CD4-positive, alpha-beta T cell treated with Interleukin-4 for 4 hours (primary cell): ENCODE measurements at places on chromosomes 1 and 21.
A peak's percentile ranks its signal among the peaks of the same experiment; 100 is the strongest.

- no peak for DNase-seq
Measured at GRCh38 chr1:29655145-29655544, 418.8 kb downstream of the PTPRU start.

DNA sequence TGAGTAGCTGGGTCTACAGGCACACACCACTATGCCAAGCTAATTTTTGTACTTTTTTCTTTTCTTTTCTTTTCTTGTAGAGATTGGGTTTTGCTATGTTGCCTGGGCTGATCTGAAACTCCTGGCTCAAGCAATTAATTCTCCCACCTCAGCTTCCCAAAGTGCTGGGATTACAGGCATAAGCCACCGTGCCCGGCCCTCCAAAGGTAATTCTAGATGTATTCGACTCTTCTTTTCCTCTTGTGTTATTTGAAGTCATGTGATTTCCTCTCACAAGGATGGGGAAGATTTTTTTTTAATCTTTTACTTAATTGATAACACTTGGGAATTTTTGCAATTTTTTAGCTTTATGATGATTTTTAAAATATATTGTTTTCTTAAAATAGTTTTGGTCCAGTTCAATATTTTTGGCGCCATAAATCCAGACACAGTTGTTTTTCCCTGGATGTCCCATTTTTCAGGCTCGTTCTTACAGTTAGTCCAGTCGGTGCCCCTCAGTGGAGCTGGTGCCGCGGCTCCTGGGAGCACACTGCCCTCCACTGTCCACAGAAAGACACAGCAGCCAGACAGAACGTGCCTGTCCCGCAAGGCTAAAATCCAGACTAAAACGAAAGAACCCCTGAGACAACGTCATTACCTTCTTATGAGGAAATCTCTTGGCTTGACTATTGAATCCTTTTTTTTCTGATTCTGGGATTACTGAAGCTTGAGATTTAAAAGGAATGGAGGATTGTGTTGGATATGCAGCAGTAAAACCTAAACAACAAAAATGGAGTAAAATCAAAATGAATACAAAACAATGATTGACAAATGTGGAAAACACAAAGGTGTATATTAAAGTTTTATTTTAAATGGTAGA lies 22.4 kb downstream of the STPG1 start:
- peak; percentile 76 for DNase-seq

DNA sequence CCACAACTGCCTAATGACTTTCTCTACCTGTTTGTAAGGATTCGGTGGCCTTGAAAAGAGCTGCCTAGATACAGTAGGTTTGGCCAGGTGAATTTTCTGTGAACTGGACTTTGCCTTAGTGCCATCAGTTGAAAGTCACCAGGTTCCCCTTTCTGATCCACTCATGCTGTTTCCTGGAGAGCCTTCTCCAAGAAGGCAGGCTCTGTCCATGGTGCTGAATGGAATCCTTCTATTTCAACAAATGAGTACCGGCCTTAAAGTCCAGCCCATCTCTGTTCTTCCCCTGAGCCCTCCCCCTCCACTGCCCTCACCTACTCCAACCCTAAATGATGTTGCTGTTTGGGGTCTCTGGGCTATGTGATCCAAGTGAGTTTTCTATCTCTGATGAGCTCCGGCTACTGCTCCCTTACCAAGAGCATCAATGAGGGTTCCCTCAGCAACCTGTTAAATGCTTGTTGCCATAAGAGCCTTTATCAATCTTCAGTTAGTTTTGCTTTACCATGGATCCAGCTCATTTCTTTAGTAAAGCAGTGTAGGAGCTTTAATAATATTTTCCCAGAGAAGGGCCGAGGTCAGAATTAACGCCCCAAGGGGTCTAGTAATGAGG lies 500.4 kb downstream of the PTPRU start:
- no peak for DNase-seq

DNA sequence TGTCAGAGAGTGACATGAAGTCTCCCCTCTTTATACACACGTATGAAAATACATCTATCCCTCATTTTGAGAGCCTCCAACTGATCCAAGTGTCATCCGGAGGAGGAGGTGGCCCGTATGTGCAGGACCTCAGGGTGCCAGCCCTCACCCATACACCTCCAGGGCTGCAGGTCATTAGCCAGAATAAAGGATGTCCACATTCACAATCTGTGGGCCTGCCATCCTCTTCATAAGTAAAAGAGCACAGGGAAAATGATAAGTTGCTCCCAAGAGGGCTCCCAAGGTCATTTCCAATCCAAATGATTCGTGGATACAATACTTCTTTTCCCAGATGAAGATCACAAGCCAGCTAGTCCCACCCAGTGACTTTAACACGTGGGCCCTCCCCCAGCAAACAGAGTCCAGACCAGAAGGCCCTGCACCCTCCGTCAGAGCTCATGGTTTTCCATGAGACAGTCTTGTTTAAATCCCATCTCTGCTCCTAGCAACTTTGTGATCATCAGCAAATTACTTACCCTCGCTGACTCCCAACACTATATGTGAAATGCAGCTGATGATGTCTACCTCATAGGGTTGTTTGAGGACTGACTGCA lies 28.6 kb downstream of the RNASEL start:
- no peak for DNase-seq

DNA sequence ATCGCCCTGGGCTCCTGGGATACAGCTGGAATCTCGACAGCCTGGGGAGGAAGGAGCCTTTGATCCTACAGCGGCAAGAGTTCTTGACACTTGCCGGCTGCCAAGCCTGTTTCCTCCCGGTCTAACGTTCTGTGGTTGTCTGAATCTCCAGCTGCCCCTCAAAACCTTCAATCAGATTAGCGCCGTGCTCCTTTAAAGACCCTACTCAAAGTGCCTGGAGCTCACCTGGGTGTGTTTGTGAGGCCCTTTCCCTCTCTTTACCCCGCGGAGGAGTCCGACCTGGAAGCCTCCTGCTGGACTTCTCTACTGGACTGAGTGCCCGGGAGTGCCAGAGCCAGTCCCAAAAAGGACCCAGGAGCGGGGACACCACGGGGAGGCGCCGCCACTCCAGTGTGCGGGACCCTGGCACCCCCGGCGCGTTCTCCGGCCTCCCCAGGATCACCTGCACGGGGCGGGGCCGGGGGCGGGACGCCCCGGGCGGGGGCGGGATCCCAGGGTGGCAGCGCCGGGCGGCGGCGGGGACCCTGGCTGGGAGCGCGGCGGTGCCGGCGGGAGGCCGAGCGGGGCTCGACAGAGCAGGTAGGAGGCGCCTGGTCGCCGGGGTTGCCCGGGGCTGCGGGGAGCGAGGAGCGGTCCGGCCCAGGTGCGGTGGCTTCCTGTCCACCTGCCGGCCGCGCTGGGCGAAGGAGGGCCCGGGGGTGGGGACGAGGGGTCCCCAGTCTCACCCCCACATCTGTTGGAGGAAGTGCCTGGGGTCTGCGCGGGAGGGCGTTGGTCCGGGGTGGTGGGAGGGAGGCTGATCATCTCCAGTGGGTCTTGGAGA lies at the start of gene NCMAP:
TSS of gene NCMAP (plus strand) at position 497 of the 823 bp plus-strand sequence. CDS start 39,344 bp downstream, outside the sequence.
- peak; percentile 16 for DNase-seq

DNA sequence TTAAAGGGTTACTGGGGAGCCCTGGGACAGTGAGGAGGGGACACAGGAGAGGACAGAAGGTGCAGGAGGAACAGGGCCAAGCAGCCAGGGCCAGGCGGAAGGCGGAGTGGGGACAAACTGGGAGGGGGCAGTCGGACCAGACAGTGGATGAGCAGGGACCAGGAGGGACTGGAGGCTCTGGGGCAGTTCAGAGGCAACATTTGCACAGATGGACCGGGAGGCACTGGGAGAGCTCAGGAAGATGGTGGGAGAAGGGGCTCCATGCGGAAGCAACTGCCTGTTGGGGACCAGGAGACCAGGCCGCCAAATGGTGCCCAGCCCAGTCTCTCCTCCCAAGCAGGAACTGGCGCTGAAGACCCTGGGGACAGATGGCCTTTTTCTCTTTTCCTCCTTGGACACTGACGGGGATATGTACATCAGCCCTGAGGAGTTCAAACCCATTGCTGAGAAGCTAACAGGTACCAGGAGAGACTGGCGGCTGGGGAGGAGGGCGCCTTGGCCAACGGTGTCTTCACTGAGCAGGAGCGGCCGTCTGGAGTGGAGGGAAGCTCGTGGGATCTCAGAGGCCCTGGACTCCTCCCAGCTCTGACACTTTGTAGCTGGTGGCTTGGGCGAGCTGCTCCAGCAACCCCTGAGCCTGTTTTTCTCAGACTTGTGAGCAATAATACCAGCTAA lies 847 bp downstream of the SELENON start:
- DNase-seq = no peak

DNA sequence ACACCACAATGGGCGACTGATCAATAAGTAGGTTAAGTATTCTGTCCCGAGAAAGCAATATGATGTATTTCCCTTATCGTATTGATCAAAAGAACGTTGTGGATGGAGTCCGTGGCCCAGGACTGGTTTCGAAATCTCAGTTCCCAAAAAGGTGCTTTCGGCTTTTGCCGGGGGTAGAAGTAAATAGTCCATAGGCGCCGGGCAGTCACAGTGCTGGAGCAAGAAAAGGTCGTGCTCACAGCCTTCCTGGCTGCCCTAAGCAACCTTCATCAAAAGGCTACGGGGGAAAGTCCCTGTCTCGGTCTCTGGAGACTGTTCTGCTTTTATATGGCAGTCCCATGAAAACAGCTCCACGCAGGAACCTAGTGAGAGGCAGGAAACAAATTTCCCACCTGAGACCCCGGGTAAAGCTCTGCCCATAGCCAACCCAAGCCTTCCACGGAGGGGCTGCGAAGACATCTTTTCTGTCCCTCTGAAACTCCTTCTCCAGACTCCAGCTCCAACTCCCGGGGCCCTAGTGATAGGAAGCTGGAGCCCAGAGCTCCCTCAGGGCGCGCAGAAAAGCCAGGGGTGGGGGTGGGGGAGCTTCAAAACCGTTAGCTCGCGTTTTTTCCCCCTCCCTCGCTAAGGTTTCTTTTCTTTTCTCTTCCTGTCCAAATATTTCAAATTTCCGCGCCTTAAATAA lies 7.0 kb downstream of the CDKN2C start:
- DNase-seq = peak; percentile 47

- DNase-seq = no peak
Measured at GRCh38 chr1:161879261-161879660, 113.1 kb downstream of the ATF6 start.

GRCh38 chr21:45615145-45615711 lies 28.3 kb upstream of the PCBP3 start:
- DNase-seq = peak; percentile 74

- DNase-seq = no peak
Measured at GRCh38 chr1:28236656-28237322, 865 bp downstream of the ATP5IF1 start.

DNA sequence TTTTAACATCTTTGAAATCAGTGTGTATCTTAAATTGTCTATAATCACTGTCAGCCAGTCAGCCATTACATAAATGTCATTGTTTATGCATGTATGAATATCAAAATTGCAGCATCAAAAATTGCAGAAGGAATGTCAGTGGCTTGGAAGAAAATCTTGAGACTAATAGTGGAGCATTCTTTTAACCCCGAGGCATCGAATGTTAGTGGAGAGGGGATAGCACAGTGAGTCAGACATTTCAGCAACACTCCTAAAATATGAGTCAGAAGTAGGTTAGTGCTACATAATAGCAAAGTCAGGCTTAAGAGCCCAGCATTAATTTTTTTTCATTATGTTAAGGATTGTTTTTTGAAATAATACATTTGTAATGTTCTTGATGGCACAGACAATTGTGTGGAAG lies 45.5 kb downstream of the SNRPE start:
- DNase-seq = no peak

DNA sequence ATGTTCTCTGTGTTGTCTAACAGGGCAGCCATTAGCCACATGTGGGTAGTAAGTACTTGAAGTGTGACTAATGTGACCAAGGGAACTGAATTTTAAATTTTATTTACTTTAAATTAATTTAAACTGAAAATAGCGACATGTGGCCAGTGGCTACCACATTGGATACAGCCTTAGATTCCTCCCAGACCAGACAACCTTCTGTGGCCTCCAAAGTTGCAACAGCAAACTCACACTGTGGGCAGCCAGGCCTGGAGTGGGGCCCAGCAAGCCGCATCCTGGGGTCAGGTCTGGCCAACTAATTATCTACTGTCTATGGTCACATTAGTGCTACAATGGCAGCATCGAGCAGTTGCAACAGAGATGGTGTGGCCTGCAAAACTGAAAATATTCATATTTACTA lies 11.7 kb downstream of the EIF2D start:
- no peak for DNase-seq
